ENCODE measurements at places on chromosomes 6 and 20. TPM values are rescaled to one million over a fixed set of nuclear protein-coding genes. Genes with fewer than 3 reads are reported as not detected.

GRCh38 chr6:74071214-74071613, 375.2 kb downstream of the CD109 start:
- no peak for DNase-seq

Gene TPMT
- total RNA-seq, result 12.0 TPM

Gene TNFAIP3
- total RNA-seq, result 6.8 TPM

Gene PTCRA
- not detected for total RNA-seq

- DNase-seq, result no peak
Observed at GRCh38 chr6:153140299-153140698, 9.2 kb upstream of the RGS17 start.

DNA sequence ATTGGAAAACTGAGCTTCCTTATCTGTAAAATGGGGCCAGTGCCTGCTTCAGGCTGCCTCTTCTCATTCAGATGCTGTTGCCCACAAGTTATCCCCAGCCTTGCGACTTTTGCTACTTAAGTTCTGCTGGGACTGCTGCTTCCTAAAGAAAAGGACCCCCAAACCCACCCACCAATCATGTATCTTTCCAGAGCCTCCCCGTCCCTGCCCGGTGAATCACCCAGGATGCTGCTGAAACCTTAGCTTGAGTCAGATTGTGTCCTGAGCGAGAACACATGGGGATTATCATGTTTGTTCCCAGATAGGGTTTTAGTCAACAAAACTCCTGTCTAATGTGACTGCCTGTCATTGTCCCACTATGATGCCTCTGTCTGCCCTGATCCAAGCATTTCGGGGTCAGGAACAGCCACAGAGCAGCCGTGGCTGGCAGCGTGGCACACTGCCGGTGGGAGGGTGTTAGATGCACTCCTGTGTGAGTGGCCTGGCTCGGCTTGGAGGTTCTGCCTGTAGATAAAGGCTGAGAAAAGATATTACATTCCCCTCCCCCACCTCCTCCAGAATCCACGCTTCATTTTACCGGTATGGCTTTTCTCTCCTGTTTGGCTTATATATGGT, 79.9 kb downstream of the TOX2 start:
- no peak for DNase-seq

Gene PHACTR2
- total RNA-seq, result 75.9 TPM

DNA sequence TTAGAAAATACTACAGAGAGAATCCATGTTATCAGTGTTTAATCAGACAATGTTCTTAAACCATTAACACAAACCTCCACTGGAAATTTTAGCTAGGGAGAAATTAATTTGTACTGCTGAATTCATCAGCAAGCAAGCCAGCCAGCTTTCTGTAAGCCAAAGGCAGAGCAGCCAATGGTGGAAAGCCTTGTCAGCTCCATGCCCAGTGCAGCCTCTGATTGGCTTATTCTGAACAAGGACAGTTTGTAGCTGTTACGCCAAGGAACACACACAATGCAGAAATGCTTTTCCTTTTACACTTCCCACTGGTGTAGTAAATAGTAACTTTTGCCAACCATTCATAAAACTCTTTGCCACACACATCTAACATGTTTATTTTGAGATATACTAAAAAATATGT, 265.0 kb downstream of the TENT5A start:
- DNase-seq, result peak; percentile 44

- DNase-seq, result no peak
Observed at GRCh38 chr6:38085031-38085430, 265.5 kb downstream of the ZFAND3 start.

DNA sequence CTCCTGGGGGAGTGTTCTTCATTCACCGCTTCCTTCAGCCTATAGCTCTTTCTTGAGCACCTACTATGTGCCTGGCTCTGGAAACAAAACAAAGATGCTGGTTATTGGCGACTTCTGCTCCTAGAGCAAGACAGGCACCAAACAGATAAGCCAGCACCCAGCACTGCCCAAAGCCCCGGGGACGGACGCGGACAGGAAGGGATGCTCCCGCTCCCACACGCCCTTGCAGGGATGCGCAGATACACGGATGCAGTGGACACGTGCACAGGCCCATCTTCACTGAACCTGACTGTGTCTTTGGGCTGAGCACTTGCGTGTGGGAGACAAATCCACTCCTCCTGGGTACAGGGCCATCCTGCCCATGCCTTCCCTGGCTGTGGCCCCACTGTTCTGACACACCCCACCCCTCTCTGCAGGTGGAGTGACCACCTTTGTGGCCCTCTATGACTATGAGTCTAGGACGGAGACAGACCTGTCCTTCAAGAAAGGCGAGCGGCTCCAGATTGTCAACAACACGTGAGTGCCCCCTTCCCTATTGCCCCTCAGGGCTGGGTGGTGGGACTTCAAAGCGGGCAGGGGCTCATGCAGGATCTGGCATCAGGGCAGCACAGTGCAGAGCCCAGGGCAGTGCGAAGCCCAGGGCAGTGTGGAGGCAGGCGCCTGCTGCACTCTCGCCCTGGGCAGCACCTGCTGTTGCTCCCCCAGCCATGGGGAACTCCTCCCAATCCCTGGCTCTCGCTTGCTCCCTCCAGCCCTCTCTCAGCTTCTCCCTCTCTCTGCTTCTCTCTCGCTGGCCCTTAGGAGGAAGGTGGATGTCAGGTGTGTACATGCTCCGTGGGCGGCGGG, 39.9 kb downstream of the SRC start:
- peak; percentile 70 for DNase-seq

Gene HFE
- 5.3 TPM for total RNA-seq

Gene RNF144B
- 18.2 TPM for total RNA-seq
